ENCODE measurements at places on chromosomes 12 and 14.

- DNase-seq: no peak
Observed at GRCh38 chr14:61034416-61035120, 53.5 kb downstream of the SLC38A6 start.

DNA sequence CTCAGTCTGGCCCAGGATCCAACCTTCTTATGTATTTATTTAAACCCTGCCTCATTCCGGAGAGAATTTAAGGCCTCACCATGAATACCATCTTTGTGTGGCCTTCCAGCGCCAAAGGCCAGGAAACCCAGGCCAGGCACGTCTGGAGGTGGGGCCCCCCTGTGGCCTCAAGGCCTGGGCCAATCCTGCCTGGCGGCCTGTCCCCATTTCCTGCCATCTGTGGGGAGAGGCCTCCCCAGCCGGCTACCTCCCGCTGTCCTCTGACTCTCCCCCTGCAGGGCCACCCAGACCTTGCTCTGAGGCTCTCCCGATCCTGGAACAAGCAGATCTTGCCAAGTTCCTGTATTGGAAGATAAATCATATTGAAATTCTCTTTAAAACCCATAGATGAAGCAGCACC lies 37.4 kb upstream of the MEG3 start:
- DNase-seq: no peak

GRCh38 chr12:118420673-118421072 lies 44.3 kb downstream of the SUDS3 start:
- DNase-seq: no peak

DNA sequence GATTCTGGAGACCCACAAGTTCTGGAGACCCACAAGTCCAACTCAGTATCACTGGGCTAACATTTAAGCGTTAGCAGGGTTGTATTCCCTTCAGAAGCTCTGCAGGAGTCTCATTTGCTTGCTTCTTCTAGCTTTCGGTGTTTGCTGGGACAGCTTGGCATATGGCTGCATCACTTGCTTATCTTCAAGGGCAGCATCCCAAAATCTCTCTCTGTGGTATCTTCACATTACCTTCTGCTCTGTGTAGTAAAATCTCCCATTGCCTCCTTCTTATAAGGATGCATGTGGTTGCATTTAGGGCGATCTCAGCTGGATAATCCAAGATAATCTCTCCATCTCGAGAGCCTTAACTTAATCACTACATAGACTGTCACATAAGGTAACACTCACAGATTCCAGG lies 7.3 kb upstream of the CNTN1 start:
- no peak for DNase-seq

DNA sequence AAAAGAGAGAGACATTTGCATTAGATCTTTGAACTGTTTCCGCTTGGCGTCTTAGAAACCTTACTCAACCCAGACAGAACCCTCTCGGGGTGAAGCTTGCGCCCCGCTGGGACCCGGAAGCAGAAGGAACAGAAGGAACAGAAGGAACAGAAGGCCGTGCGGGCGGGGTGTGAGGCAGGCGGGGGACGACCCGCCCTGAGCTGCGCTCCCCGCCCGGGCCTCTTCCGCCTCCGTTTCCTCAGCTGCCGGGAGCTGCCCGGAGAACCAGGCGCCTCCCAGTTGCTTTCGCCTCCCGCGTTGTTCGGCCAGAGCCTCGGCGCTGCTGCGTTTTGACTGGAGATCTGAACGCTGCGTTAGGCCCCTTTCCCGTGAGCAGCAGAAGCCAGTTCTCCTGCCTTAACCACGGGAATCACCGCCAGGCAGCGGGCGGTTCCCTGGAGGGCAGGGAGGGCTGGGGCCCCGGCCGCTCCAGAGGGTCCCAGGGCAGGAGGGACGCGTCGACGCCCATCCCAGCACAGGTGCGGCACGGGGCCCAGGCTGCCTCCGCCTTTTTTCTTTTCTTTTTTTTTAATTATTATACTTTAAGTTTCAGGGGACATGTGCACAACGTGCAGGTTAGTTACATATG lies 19.3 kb upstream of the MMP17 start:
- no peak for DNase-seq

DNA sequence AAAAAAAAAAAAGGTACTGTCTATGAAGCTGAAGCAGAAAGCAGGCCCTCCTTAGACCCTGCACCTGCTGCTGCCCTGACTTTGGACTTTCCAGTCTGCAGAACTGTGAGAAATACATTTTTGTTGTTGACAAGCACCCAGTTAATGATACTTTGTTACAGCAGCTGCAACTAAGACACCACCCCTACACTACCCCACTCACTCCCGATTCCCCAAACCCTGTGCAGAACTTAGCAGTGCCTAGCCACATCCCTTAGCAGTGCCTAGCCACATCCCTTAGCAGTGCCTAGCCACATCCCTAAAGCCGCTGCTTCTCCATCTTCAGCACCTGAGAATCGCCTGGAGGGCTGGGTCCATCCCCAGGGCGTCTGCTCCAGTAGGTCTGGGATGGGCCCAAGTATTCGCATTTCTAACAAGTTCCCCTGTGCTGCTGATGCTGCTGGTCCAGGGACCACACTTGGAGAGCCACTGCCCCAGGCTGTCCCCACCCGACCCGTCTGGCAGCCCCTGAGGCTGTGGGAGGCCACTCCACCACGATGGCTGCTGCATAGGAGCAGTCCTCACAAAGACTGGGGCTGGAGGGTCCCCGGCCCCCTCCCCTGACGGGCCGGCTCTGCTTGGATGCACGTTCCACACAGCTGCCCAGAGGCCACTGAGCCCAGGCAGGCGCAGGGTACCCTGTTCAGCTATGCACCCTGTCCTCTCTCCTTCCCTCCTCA lies 10.8 kb upstream of the PPP1R13B start:
- no peak for DNase-seq

DNA sequence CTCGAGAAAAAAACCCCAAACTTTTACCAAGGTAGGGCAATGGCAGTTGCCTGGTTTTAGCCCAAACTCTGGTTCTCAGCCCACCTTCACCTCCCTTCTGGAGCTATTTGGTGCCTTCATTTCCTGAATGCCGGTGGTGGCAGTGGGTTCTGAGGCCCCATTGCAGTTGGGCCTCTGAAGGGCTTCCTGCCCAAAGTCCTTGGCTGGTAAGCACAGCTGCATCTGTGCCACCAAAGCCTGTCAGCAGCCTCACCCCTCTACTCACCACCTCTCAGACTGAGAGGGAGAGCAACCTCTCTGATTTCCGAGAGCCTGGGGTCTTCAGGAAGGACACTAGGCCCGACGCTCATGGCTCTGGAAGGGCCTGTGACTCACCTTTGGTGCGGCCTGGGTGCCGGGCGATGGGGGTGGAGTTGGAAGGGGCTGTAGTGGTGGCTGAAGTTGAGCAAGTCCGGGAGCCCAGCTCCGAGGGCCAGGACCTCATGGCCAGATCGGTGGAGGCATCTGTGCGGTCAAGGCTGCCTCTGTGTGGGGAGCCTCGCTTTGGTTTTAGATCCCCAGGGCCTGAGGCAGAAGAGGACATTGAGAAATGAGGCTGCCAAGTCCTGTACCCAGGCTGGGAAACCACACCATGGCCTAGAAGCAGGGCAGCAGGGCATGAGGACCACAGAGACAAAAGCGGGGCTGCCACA lies 38.6 kb upstream of the GPR68 start:
- DNase-seq: no peak

DNA sequence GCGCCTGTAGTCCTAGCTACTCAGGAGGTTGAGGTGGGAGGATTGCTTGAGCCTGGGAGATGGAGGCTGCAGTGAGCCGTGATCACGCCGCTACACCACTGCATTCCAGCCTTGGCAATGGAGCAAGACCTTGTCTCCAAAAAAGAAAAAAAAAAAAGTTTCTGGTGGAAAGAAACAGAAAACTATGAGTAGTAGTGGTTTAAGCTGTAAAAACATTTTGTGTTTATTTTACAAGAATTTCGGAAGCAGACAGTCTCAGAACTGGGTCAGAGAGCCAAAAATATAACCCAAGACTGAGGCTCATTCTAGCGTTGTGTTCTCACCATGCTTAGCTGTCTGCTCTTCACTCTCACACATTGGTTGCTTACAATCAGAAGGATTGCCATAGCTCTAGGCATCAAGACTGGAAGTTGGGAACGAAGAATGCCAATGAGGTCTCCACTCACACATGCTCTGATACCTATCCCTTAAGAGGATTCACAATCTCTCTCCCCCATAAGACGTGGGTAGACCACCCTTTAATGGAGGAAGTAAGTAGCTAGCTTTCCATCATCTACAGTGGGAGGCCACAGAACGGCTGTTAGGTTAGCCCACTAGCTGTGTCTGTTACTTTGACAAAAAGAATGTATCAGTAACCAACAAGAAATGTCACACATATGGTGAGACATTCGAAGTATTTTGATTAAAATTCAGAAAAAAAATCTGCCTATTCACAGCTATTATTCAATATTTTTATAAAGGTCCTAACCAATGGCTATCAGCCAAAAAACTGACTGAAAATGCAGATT lies 117.6 kb upstream of the RASSF8 start:
- peak; percentile 9 for DNase-seq

DNA sequence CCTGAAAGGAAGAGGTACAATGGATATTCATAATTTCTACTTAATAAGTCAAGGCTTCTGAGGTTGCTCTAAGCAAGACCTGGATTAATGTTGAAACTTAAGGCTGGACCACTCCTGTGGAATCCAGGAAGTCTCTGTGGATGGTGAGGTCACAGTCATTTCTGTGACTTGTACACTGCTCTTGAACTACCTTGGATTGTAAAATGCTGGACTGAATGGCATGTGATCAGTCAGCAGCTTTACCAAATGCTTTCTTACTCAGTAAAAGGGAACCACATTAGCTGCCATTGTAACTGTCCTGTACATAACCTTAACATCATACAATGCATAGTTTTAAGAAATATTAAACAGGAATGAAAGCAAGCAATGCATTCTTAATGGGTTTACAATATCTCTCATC lies 182.9 kb downstream of the NOVA1 start:
- DNase-seq: no peak

DNA sequence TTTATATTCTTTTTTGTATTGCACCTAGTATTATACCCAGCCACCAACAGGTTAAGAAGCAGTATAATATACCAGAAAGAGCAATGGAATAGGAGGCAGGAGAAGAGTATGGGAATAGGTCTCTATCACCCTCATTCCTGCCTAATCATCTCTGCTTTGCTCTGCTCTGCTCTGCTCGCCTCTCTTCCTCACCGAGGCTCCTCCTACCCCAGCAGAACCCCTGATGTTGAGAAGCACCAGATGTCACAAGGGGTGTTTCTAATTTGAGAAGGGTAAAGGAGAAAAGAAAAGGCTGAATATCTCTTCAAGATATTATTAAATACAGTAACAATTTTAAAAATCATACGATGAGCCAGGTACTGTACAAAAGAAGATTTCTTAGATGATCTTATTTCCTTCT lies 89.0 kb downstream of the STON2 start:
- no peak for DNase-seq

- no peak for DNase-seq
Observed at GRCh38 chr12:49030119-49030518, 11.5 kb upstream of the PRKAG1 start.

DNA sequence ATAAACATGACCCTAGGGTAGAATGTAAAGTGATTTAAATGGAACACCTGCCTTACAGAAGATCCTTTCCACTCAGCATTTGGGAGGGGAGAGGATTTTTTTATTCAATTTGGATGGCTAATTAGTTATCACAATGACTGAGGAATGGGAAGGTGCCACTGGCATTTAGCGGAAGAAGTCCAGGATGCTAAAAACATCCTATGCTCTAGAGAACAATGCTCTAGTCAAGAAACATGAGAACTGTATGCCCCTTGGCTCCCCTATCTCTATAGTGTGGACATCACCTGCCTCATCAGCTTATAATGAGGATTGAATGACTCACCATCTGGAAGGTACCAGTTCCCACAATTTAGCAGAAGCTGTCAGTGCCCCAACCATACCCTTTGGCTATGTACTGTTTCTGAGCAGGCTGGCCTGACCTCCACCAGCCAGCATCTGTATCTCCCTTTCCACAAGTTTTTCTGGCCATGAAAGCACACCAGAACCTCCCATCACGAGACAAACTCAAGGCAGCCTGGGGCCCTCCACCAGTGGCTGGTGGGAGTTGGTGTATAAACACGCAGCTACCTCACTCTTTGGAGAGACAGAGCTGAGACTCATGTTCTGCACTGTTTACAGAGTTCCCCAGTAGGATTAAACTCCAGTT lies 109.7 kb upstream of the VASH1 start:
- DNase-seq: no peak

GRCh38 chr12:87413784-87414183 lies 615.4 kb downstream of the C12orf50 start:
- peak; percentile 49 for DNase-seq

DNA sequence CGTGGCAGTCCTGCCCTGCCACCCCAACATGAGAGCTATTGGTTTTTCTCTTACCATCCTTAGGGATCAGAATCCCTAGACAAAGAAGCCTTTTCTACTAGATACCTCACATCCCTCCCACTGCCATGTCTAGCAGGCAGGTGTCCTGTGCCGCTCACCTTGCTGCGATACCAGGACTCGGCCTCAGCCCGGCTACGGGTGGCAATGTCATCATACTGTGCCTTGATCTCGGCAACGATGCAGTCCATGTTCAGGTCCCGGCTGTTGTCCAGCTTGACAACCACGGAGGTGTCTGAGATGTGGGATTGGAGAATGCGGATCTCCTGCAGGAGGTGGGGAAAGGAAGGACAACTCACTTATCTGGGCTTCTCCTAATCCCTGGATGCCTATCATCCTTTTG lies 4.5 kb downstream of the KRT83 start:
- no peak for DNase-seq

DNA sequence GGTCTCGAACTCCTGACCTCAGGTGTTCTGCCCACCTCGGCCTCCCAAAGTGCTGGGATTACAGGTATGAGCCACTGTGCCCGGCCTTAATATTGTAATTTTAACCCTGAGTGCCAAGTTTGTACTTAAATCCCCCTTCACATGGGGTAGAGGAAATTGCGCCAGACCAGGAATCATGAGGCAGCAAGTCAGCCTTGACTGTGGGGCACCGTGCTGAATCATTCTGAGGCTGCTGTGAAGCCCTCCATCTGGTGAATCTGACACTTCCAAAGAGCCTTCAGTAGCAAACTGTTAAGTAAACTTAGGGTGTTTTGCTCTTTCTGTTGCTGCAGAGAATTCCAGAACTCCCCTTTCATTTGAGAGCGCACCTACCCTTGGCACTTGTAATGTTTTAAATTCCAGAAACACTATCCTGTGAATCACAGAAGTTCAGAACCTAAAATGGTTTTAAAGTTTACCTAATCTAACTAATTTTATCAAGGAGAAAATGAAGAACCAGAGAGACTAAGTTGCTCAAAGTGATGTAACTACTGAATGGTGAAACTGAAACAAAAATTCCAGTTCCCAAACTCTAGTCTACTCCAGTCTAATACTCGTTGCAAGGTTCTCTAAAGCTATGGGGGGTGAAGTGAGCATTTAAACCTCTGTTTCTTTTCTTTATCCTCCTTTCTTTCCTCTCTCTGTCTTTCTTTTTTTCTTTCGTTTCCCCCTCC lies 7.5 kb downstream of the HEBP1 start:
- DNase-seq: peak; percentile 76

- no peak for DNase-seq
Observed at GRCh38 chr12:114694436-114695304, 10.7 kb upstream of the TBX3 start.

- DNase-seq: no peak
Observed at GRCh38 chr14:22010545-22011252, 337.1 kb upstream of the OR4E1 start.
